Activated naive CD8-positive, alpha-beta T cell treated with anti-CD3 and anti-CD28 coated beads, Interleukin-2, amount 10 ng/mL, durations not matched to agents 7 days and 5 days (primary cell): ENCODE measurements at places on chromosomes 5 and 9. TPM values are rescaled to one million over a fixed set of nuclear protein-coding genes. Genes with fewer than 3 reads are reported as not detected.

GRCh38 chr5:151684690-151685361, 1.9 kb downstream of the SPARC start:
- no peak for DNase-seq
- no peak overlapping the region for H3K4me3 ChIP-seq
- no peak overlapping the region for H3K27ac ChIP-seq
- H3K27me3 ChIP-seq, result peaks cover 36% of the 10 kb centered on the region
- peaks cover 9% of the 10 kb centered on the region for H3K4me1 ChIP-seq

- DNase-seq, result no peak
- no peak overlapping the region for H3K4me3 ChIP-seq
- H3K27me3 ChIP-seq, result no peaks in the 10 kb centered on the region
- no peak overlapping the region for H3K27ac ChIP-seq
- H3K36me3 ChIP-seq, result no peaks in the 10 kb centered on the region
- no peaks in the 10 kb centered on the region for H3K4me1 ChIP-seq
Observed at GRCh38 chr5:15933259-15934207, 246.1 kb downstream of the MARCHF11 start.

DNA sequence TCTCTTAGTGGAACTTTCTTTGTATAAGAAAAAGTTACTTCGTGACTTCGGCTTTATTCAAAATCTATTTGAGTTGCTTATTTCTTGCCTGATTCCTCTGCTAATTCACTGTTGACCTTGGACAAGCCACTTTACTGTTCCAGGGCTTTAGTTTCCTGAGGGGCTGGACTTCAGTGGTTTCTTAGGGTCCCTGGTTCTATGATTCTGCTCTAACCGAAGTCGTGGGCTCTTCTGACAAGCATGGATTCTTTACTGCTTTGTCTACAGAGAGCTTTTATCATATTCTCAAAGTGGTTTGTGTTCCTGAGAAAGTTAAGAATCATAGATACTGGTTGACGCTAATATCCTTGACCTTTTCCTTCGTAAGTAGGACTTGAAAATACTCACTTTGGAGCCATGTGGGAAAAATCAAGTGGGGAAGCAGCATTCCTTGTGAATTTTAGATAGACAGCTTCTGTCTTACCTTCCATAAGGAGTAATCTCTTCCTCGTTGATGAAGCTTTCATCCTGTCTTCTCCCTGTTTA, 21.1 kb downstream of the EXOSC2 start:
- DNase-seq, result no peak
- H3K4me3 ChIP-seq, result peak overlapping the region; percentile 87
- no peak overlapping the region for H3K27ac ChIP-seq
- H3K4me1 ChIP-seq, result peaks cover 31% of the 10 kb centered on the region
- H3K36me3 ChIP-seq, result no peaks in the 10 kb centered on the region
- peaks cover 2% of the 10 kb centered on the region for H3K27me3 ChIP-seq

DNA sequence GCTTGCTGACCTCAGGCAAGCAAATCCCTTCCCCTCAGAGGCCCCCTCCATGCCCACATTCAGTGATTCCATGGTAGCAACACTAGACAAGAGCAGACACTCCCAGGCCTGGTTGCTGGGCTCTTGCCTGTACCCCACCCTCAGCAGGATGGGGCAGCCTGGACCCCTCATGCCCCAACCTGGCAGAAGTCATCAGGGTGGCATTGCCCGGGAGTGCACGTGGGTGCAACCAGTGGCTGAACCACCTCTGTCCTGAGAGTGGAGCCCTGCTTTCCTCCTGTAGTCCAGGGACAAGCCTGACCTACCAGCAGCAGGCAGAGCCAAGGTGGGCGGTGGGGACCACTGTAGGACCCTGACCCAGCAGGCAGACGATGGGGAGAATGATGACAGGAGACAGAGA, 65.8 kb upstream of the TBC1D2 start:
- H3K4me3 ChIP-seq, result no peak overlapping the region
- H3K27ac ChIP-seq, result no peak overlapping the region
- H3K36me3 ChIP-seq, result no peaks in the 10 kb centered on the region
- DNase-seq, result no peak
- peaks cover 5% of the 10 kb centered on the region for H3K27me3 ChIP-seq

DNA sequence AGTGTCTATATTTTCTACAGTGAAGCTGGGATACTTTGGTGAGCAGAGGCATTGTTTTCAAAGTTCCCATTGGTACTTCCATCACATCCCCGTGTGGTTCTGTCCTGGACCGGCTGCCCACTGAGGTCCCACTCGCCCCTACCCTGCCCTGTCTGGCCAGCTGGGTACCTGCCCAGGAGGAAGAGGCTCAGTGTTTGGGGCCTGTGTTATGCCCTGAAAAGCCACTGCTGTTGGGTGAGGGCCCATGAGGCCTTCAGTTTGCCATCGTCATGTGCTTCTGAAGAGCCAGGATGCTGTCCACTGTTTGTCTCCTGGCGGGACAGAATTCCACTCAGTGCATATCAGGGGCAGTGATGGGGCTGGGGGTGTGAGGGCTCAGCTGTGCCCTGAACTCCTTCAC, 2.6 kb upstream of the CEP72 start:
- no peak overlapping the region for H3K4me3 ChIP-seq
- peaks cover 8% of the 10 kb centered on the region for H3K27me3 ChIP-seq
- DNase-seq, result no peak

The KIAA0825 gene
- total RNA-seq, result 2.2 TPM

GRCh38 chr9:88652876-88653275, 117.9 kb downstream of the NXNL2 start:
- no peaks in the 10 kb centered on the region for H3K36me3 ChIP-seq
- no peak overlapping the region for H3K27ac ChIP-seq
- DNase-seq, result no peak
- H3K27me3 ChIP-seq, result peaks cover 6% of the 10 kb centered on the region

DNA sequence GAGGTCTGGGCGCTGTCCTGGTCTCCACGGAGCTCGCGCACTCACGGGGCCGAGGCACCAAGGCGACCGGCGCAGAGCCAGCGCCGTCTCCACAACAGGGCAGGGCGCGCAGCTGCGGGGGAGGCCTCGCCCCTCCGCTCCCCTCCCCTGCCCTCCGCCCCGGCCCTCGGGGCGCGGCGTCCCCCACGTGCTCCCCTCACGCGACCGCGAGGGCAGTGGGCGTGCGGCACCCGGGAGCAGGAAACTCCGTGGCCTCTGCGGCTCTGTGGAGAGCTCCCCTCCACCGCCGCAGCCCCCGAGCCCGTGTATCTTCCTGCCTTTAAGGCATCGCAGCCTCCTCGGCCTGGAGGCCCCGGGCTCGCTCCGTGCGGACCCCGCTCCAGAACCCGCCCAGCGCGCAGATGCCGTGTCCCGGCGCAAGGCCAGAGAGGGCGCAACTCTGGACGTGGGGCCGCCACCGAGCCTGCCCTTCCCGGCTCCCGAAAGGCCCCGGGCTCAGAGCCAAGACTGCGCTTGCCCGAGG, 708 bp upstream of the TUBB4B start:
- H3K4me3 ChIP-seq, result peak overlapping the region; percentile 78
- DNase-seq, result no peak
- H3K4me1 ChIP-seq, result peaks cover 24% of the 10 kb centered on the region
- peaks cover 20% of the 10 kb centered on the region for H3K36me3 ChIP-seq

DNA sequence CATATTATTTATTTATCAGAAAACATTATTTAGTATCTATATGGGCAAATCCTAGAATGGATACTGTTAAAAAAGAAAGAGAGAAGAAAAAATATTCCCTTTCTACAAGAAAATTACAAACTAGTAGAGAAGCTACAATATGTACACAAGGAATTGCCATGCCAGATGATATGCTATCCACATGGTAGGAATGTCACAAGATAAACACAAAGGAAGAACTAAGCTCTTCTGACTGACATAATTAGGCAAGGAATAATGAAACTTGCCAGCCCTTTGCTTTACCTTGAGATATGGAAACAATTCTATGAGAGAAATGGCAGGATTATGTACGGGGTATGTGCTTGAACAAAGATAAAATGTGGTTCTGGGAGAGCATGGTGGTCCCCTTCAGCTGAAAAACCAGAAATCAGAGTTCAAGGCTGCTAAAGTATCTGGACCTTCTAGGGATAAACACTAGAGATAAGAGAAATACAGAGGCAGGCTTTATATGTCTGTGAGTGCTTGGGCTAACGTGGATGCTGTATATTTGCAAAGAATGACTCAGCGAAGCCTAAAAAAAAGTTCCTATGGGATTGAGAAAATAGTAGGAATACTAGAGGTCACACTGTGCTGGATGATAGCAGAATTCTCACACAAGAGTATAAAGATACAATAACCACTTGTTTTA, 451.6 kb downstream of the TLE1 start:
- no peak overlapping the region for H3K4me3 ChIP-seq
- H3K27me3 ChIP-seq, result no peaks in the 10 kb centered on the region
- no peaks in the 10 kb centered on the region for H3K4me1 ChIP-seq
- DNase-seq, result no peak

- H3K4me1 ChIP-seq, result no peaks in the 10 kb centered on the region
- H3K4me3 ChIP-seq, result no peak overlapping the region
- no peak for DNase-seq
- no peak overlapping the region for H3K27ac ChIP-seq
Observed at GRCh38 chr9:82732928-82733327, 330.0 kb downstream of the RASEF start.

DNA sequence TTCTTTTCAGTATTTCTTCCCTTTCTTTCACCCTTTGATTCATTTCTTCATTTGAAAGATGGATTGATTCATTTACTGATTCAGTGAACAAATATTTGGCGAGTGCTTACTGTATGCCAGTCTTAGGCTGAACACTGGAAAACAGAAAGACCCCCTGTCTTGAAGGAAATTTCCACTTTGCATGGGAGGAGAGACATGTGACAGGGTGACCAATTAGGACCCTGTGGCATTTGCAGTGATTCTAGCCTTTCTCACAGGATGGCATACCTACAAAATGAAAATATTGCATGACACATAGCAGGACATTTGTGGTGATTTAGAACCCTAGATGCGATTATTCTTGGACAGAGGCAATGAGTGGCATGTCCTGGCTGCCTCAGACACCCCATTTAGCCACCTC, 407.2 kb upstream of the SGCD start:
- no peak for DNase-seq
- H3K36me3 ChIP-seq, result no peaks in the 10 kb centered on the region
- no peaks in the 10 kb centered on the region for H3K4me1 ChIP-seq
- H3K4me3 ChIP-seq, result no peak overlapping the region
- peaks cover 2% of the 10 kb centered on the region for H3K27me3 ChIP-seq

- H3K27me3 ChIP-seq, result peaks cover 9% of the 10 kb centered on the region
- no peak for DNase-seq
- no peaks in the 10 kb centered on the region for H3K4me1 ChIP-seq
- no peaks in the 10 kb centered on the region for H3K36me3 ChIP-seq
- H3K27ac ChIP-seq, result no peak overlapping the region
Observed at GRCh38 chr5:5615569-5615968, 193.1 kb downstream of the ICE1 start.

- no peak for DNase-seq
- H3K4me1 ChIP-seq, result peaks cover 36% of the 10 kb centered on the region
- H3K27ac ChIP-seq, result peak overlapping the region; percentile 63
- peaks cover 2% of the 10 kb centered on the region for H3K36me3 ChIP-seq
- H3K4me3 ChIP-seq, result peak overlapping the region; percentile 42
Observed at GRCh38 chr9:89814340-89815040, 209.7 kb downstream of the GADD45G start.

- no peaks in the 10 kb centered on the region for H3K36me3 ChIP-seq
- no peak overlapping the region for H3K27ac ChIP-seq
- H3K4me1 ChIP-seq, result peaks cover 9% of the 10 kb centered on the region
- peaks cover 37% of the 10 kb centered on the region for H3K27me3 ChIP-seq
- peak; percentile 47 for DNase-seq
Observed at GRCh38 chr5:141914199-141914743, 9.4 kb upstream of the DELE1 start.

The BAG1 gene
- total RNA-seq, result 63.8 TPM

GRCh38 chr5:114311968-114312367, 49.9 kb upstream of the KCNN2 start:
- H3K27me3 ChIP-seq, result no peaks in the 10 kb centered on the region
- H3K36me3 ChIP-seq, result no peaks in the 10 kb centered on the region
- no peak overlapping the region for H3K27ac ChIP-seq
- H3K4me3 ChIP-seq, result no peak overlapping the region
- no peak for DNase-seq

The PFN3 gene
- total RNA-seq, result not detected

The ZBED3 gene
- 3.6 TPM for total RNA-seq

GRCh38 chr9:129585352-129585751, 35.5 kb downstream of the C9orf50 start:
- H3K36me3 ChIP-seq, result no peaks in the 10 kb centered on the region
- peak overlapping the region; percentile 89 for H3K27ac ChIP-seq
- H3K27me3 ChIP-seq, result peaks cover 7% of the 10 kb centered on the region
- H3K4me1 ChIP-seq, result peaks cover 50% of the 10 kb centered on the region

DNA sequence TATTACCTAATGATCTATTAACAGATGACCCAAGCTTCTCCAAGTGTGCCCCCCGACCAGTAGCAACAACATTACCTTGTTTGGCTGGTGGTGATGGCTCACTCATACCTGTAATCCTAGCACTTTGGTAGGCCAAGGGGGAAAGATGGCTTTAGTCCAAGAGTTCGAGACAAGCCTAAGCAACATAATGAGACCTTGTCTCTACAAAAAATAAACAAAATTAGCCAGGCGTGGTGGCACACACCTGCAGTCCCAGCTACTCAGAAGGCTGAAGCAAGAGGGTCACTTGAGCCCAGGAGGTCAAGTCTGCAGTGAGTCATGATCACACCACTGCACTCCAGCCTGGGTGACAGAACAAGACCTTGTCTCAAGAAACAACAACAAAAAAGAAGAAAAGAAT, 62.9 kb downstream of the GCNT1 start:
- no peak for DNase-seq
- no peaks in the 10 kb centered on the region for H3K4me1 ChIP-seq
- H3K27ac ChIP-seq, result no peak overlapping the region
- peaks cover 4% of the 10 kb centered on the region for H3K27me3 ChIP-seq
- no peaks in the 10 kb centered on the region for H3K36me3 ChIP-seq
- no peak overlapping the region for H3K4me3 ChIP-seq

DNA sequence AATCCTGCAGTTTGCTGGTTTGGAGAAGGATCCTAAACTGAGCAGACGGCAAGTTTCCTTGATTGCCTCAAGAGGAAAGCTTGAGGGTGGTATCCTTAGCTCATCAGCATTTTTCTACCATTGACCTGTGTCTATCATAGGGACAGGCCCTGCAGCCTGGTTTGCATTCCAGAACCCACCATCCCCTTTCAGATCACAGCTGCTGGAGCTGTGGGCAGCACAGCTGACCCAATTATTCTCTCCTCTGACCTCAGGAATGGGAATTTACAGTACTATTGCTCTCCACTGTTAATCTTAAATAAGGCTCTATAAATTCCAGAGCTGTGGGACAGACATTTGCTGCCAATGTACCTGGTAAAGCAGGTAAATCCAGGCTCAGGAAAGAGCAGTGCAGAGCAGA, 163.0 kb downstream of the SPOCK1 start:
- no peaks in the 10 kb centered on the region for H3K36me3 ChIP-seq
- H3K4me1 ChIP-seq, result no peaks in the 10 kb centered on the region
- H3K4me3 ChIP-seq, result no peak overlapping the region
- DNase-seq, result no peak

The GGTA1 gene
- total RNA-seq, result not detected

DNA sequence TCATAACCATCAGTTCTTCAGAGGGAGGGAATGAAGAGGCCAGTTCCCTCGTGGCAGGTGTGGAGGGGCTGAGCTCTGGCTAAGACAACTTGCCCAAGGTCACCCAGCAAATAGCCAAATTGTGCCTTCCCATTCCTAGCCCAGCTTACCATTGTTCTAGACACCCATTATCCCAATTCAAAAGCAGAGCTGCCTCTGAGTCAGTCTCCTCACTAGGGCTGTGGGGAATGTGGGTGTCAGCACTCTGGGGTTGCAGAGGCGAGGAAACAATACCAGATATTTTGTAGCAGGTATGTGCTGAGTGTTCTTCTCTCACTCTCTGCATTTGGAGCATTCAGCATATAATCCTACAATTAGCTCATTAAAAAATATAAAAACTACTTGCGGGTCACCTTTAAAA, 270.8 kb downstream of the PSAT1 start:
- H3K4me1 ChIP-seq, result no peaks in the 10 kb centered on the region
- DNase-seq, result no peak
- no peaks in the 10 kb centered on the region for H3K36me3 ChIP-seq
